ENCODE measurements at places on chromosomes 2 and 18. TPM values are rescaled to one million over a fixed set of nuclear protein-coding genes. Genes with fewer than 3 reads are reported as not detected.

The RPS27A gene
- total RNA-seq, result 1,249 TPM

The XDH gene
- total RNA-seq, result not detected

The NAT8 gene
- total RNA-seq, result not detected

The ADD2 gene
- 0.67 TPM for total RNA-seq

GRCh38 chr2:98216616-98217015 lies 129.6 kb upstream of the CNGA3 start:
- DNase-seq, result no peak

DNA sequence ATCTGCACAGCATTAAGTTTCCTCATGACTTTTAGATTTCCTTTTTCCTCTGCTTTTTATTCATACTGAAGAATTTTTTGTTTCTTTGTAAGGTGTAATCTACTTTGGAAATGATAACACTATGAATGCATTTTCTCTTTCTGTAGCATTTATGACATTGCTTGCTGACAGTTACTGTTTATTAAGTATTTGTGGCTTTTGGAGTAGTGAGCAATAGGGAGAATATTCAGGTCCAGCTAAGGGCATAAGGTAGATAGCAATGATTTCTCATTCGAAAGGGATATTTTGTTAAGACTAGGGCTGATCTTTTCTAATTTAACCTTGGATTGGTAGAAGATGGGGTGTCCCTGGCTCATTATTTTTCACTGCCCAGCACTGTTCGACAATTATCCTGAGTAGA lies 80.3 kb downstream of the XRCC5 start:
- no peak for DNase-seq

GRCh38 chr2:103401621-103402020 lies 639.8 kb downstream of the TMEM182 start:
- no peak for DNase-seq

DNA sequence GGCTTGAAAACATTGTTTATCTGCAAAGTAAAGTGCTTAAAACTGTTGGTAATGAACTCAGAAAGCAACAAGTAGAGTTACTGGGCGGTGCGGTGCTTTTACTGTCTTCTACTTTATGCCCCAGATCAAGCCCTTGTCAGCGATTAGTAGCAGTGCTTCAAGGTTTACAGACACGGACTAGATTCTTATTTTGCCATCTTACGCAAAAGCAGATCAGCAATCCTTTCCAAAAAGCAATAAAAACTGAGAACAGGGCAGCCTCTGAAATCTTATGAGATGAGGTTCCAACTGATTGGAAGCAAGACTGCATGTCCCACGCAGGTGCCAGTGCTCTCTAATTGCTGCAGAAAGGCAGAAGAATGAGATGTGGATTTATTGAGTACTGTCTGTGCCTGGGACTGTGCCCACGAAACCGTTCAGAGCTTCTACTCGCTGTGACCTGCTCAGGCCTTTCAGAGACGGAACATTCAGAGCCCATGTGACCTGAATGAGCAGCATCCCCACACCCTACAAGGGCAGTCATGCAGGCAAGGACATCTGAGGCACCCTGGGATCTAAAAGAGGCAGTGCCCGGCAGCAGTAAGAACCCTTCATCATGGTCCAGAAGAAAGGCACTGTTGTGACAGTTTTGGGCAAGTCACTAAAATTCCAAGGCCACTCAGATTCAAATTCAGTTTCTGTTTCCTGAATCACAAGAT lies 15.7 kb downstream of the COL4A3 start:
- no peak for DNase-seq

DNA sequence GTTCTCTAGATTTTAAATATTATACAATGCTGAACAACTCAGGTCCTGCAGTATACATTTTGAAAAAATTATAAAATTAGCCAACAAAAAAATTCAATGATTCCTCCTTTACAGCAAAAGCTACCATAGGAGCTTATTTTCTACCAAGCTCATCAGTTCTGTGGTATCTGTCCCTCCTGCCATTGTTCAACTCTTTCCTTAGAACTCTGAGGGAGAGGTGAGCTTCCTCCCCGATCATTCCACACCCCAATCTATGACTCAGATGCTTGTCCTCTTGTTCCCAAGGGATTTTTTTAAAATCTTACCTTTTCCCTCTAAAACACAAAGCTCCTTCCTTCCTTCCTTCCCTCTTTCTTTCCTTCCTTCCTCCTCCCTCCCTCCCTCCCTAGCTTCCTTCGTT lies 13.5 kb downstream of the DPP4 start:
- no peak for DNase-seq

GRCh38 chr18:55777666-55778304 lies 189.8 kb upstream of the TCF4 start:
- DNase-seq, result no peak

DNA sequence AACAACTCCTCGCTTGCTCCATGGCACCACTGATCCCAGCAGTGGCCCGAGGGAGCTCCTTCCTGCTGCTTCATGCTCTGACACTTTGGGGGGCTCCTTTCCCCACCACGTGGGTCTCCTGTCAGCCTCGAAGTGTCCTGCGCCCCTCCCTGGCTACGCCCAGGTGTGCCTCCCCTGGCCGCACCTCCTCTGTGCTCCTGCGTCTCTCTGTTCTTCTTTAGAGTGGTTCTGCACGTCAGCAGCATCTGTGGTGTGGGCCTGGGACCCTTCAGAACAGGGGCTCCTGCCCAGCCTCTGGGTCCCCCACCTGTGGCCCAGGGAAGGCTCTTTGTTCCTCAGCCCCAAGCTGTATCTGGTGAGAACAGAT lies 26.7 kb upstream of the NTSR2 start:
- DNase-seq, result no peak

DNA sequence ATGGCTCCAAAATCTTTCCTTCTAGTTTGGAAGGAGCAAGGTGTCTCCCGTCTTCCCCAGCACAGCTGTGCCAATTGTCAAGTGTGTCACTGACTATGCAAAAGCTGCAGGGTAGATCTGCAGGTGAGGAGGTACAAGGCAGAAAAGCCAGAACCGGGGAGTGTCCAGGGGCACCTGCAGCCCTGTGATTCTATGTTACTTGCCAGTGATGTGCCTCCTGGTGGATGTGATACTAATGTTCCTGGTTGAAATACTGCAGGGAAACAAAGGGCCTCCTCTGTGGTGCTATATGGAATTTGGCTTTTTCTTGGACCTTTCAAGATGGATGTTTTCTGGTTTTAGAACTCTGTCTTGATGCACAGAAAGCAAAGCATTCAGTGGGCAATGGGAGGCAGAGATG lies 80.3 kb downstream of the ST6GAL2 start:
- DNase-seq, result no peak

DNA sequence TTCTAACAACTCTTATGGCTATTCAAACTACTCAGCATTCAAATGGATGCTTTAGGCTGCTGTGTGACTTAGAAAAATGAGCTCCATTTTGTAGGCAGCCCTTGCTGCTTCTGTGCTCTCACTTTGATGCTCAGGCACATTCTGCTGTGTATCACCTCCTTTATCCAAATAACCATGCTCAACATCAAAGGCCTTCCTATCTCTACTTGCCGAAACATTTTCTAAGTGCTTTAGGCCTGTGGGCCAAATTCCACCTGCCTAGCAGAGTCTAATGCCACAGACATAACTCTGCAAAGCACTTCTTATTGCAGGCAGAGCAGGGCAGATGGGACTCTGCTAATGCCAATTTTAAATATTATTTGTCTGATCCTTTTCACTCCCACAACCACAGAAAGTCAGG lies 397.4 kb downstream of the RND3 start:
- no peak for DNase-seq

DNA sequence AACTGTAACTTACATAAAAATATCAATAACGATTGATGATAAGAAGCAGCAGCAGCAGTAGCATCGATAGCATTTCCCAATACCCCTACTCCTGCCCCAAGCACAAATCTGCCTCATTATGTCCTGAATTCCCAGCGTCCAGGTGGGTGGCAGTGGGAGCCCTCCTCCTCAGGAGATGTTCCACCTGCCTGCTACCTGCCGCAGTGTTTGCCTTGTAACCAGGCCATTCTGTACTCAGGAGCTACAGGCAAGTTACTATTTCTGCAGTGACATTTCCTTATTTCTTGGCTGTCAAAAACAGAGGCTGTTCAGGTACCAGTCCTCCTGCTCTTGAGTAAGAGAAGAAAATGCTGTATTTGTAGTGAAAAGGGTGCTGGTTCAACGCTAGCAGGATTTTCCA lies 236.4 kb downstream of the CNTNAP5 start:
- no peak for DNase-seq
